ENCODE measurements at places on chromosomes 2 and 18. TPM values are rescaled to one million over a fixed set of nuclear protein-coding genes. Genes with fewer than 3 reads are reported as not detected.
A peak's percentile ranks its signal among the peaks of the same experiment; 100 is the strongest.

- DNase-seq: no peak
- H3K4me1 ChIP-seq: no peaks in the 10 kb centered on the region
- H3K36me3 ChIP-seq: peaks cover 58% of the 10 kb centered on the region
- H3K27ac ChIP-seq: no peak overlapping the region
- H3K4me3 ChIP-seq: no peak overlapping the region
- H3K27me3 ChIP-seq: no peaks in the 10 kb centered on the region
These were observed 40.0 kb upstream of the ATG16L1 start for GRCh38 chr2:233211548-233211895.

Gene SPAG16
- not detected for polyA plus RNA-seq

Gene RNU2-63P
- 8.0 TPM for polyA plus RNA-seq

- DNase-seq: no peak
- H3K27me3 ChIP-seq: no peaks in the 10 kb centered on the region
- H3K4me3 ChIP-seq: no peak overlapping the region
- H3K27ac ChIP-seq: no peak overlapping the region
These were observed 1265.5 kb upstream of the ACVR2A start for GRCh38 chr2:146579147-146579930.

DNA sequence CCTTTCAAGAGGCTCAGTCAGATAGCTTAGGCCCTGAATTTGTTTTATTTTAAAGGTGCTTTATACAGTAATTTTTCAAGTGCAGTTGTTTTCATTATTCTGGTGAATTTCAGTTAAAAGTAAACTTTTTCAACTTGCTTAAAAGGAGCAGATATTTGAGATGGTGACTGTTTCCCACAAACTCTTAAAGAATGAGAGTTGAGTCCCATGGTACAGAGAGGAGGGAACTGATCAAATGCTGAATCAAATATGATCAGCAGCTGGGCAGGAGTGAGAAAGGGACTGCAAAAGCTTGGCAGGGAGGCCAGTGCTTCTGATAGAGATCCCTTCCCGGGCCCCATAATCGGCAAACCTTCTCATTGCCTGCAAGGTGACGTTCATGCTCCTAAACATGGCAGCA lies 91.2 kb downstream of the KCNS3 start:
- no peak overlapping the region for H3K27ac ChIP-seq
- no peaks in the 10 kb centered on the region for H3K36me3 ChIP-seq
- H3K4me1 ChIP-seq: no peaks in the 10 kb centered on the region
- no peak overlapping the region for H3K4me3 ChIP-seq

DNA sequence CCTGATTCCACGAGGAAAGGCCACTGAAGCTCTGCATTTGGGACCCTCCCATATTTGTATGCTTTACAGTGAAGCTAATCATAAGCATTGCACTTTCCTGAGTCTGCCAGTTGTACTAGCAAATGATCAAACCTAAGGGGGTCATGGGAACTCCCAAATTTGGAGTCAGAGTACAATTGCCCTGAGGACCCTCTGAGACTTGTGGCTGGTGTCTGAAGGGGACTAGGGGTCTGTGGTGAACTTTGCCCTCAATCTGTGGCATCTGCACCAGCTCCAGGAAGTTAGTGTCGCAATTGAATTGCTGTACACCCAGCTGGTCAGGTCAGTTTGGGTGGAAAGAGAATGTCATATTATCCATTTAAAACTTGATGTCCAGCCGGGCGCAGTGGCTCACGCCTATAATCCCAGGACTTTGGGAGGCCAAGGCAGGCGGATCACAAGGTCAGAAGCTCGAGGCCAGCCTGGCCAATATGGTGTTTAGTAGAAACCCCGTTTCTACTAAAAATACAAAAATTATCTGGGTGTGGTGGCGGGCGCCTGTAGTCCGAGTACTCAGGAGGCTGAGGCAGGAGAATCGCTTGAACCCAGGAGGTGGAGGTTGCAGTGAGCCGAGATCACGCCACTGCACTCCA lies 18.1 kb downstream of the SOWAHC start:
- no peak for DNase-seq
- H3K27ac ChIP-seq: no peak overlapping the region
- no peaks in the 10 kb centered on the region for H3K27me3 ChIP-seq
- peaks cover 44% of the 10 kb centered on the region for H3K4me1 ChIP-seq
- no peaks in the 10 kb centered on the region for H3K36me3 ChIP-seq
- H3K4me3 ChIP-seq: no peak overlapping the region

Gene FAP
- not detected for polyA plus RNA-seq

DNA sequence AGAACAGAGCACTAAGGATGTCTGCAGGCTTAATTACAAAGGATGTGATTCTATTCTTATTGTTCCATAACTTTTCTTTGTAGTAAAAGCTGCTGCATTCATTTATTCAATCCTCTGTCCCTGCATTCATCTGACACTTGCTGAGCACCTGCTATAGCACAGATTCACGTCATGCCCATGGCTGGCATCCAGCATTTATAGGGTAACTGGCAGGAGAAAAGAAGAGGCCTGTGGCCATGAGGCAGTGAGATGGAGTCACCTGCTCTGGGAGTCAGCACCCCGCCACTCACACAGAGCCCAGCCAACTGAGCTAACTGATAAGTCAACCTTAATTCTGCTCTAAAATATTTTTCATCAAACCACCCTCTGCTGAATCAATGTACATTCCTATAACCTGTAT lies 18.3 kb upstream of the CDC42EP3 start:
- no peak for DNase-seq
- no peak overlapping the region for H3K27ac ChIP-seq
- no peaks in the 10 kb centered on the region for H3K4me1 ChIP-seq
- H3K36me3 ChIP-seq: no peaks in the 10 kb centered on the region
- H3K27me3 ChIP-seq: no peaks in the 10 kb centered on the region

- no peaks in the 10 kb centered on the region for H3K27me3 ChIP-seq
- H3K36me3 ChIP-seq: no peaks in the 10 kb centered on the region
- no peak overlapping the region for H3K27ac ChIP-seq
- no peaks in the 10 kb centered on the region for H3K4me1 ChIP-seq
These were observed 59.0 kb downstream of the TPGS2 start for GRCh38 chr18:36769611-36770314.

DNA sequence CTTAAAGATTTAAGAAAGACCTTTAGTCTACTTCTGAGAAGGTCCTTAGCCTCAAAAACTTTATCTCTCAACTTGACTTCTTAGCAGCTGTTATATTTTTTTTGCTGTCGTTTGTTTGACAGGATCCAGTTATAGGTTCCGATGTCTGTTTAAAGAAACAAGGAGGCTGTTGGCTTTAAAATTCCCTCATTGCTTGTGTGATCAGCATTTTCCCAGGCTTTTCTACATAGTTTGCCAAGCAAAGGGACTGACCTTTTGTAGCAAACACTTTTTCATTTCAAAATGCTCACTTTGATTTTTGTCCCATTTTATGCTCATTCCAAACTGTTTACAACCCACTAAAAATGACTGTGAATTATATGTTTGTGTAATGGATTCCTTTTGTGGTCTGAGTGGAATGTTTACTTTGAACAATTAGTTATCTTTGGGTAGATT lies 394.9 kb downstream of the ARHGAP15 start:
- H3K27me3 ChIP-seq: no peaks in the 10 kb centered on the region
- peaks cover 33% of the 10 kb centered on the region for H3K36me3 ChIP-seq
- no peaks in the 10 kb centered on the region for H3K4me1 ChIP-seq
- H3K27ac ChIP-seq: no peak overlapping the region
- DNase-seq: no peak
- H3K4me3 ChIP-seq: no peak overlapping the region

DNA sequence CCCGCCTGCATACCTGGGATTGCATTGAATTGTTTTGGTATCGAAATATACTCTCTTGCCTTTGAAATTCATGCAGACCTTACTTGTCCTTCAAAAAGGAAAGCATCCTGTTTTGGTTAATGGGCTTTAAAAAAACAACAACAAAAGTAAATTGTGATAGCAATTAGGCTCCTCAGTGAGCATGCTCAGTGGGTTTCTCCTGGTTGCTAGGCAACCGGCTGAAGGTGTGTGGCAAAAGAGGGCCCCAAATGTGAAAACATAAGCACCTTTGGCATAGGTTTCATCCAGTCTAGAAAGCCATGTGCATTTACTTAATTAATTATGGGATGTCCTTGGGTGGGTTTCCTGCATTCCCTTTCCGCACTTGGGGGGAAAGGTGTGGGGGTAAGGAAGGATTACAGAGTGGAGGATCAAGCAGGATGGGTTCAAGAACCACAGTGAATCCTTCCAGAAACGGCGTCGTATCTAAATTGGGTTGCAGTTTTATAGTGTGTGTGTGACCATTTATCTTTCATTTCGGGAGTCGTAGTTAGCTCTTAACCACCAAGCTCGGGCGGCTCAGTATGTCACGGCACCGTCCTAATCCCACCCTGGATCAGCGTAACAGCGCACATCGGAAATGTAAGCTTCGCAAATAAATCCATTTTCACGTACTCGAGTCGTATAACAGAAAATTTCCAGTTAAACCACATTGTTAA lies 274.9 kb upstream of the TCF4 start:
- no peak overlapping the region for H3K27ac ChIP-seq
- H3K4me1 ChIP-seq: no peaks in the 10 kb centered on the region
- no peak for DNase-seq
- no peaks in the 10 kb centered on the region for H3K27me3 ChIP-seq
- H3K36me3 ChIP-seq: no peaks in the 10 kb centered on the region

- H3K4me3 ChIP-seq: no peak overlapping the region
- H3K36me3 ChIP-seq: peaks cover 4% of the 10 kb centered on the region
- no peaks in the 10 kb centered on the region for H3K27me3 ChIP-seq
- DNase-seq: no peak
- H3K27ac ChIP-seq: no peak overlapping the region
These were observed 30.1 kb downstream of the UXS1 start for GRCh38 chr2:106163948-106164545.

DNA sequence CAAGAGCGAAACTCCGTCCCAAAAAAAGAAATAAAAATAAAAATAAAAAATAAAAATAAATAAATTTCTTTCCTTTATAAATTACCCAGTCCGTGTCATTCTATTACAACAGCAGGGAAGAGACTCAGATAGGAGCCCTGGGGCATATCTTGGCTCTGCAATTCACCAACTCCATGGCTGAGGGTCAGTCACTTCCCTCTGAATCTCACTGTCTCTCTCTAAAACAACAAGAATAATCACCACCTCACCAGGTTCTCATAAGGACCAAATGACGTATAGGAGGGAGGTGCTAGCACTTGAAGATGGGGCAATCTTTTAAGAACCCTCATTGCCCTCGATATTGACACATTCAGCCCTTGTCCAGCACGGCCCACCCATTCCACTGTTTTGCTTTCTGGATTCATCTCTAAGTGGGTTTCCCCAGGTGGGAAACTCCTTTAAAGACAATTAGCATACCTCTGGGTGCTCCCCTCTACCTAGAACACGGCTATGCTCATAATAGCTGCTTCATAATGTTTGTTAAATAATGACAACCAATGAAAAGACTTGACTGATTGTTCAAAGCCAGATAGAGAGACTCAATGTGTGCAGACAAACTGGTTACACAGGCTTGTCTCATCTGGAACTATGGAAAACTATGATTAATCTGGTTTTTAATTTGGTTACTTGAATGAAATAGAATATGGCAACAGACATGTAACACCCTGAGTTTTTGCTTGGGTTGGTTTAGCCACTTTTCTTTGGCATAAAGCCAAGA lies 15.1 kb downstream of the MYCN start:
- H3K27ac ChIP-seq: no peak overlapping the region
- no peaks in the 10 kb centered on the region for H3K4me1 ChIP-seq
- H3K36me3 ChIP-seq: no peaks in the 10 kb centered on the region
- DNase-seq: no peak

DNA sequence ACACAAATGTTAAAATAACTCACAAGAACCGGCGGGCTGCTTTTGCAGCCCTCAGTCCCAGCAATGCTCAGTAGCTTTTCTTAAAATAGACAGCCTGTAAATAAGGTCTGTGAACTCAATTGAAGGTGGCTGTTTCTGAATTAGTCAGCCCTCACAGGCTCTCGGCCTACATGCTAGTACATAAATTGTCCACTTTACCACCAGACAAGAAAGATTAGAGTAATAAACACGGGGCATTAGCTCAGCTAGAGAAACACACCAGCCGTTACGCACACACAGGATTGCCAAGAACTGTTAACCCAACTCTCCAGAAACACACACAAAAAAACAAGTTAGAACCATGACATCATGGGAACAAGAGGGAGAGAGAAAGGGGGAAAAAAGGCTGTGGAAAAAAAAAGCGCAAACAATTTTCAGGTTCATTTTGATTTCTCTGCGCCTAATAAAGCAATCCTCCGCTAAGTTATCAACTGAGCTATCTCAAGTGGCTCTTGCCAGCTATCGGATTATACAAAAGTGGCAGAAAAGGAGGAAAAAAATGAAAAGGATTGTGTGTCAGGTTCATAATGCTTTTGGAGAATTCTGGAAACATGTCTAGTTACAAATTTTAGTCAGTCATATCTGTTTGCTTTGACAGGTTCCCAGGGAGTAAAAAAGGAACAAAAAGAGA lies 89.1 kb downstream of the ZEB2 start:
- peaks cover 74% of the 10 kb centered on the region for H3K4me1 ChIP-seq
- H3K36me3 ChIP-seq: peaks cover 93% of the 10 kb centered on the region
- DNase-seq: no peak
- peak overlapping the region; percentile 15 for H3K27ac ChIP-seq

Gene PECR
- polyA plus RNA-seq: 12.3 TPM

GRCh38 chr2:58634653-58635370 lies 393.7 kb upstream of the FANCL start:
- no peaks in the 10 kb centered on the region for H3K4me1 ChIP-seq
- H3K4me3 ChIP-seq: no peak overlapping the region
- H3K27ac ChIP-seq: no peak overlapping the region
- no peak for DNase-seq
- H3K36me3 ChIP-seq: no peaks in the 10 kb centered on the region

Gene SLC11A1
- 2,019 TPM for polyA plus RNA-seq

GRCh38 chr2:28644760-28645159 lies 106.9 kb upstream of the PPP1CB start:
- no peak overlapping the region for H3K27ac ChIP-seq
- peaks cover 12% of the 10 kb centered on the region for H3K4me1 ChIP-seq
- no peak for DNase-seq
- H3K4me3 ChIP-seq: no peak overlapping the region

Gene LYG2
- not detected for polyA plus RNA-seq

DNA sequence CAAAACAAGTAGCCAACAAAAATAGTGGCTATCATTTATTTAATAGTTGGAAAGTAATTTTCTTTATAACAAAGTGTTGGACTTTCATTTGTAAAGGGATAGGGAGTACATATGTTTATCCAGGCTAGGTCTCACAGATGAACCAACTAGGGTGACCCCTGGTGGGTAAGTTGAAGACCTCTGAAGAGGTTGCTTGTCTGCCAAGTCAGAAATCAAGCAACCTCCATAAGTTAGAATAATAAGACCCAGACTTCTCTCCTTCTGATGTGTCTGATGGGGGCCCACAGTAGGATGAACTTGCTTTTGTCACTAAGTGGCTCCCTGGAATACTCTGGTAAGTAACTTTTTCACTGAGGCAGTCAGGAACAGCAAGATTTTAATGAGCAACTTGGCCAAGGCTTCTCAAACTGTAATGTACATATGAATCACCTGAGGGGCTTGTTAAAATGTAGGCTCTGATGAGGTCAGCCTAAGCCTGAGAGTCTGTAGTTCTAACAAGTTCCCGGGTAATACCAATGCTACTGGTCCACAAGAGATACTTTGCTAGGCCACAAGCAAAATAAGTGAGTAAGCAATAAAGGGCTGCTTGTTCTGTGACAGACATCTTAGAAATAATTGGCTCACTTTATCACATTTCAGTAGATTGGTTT lies 319.6 kb downstream of the PIK3C3 start:
- H3K27me3 ChIP-seq: no peaks in the 10 kb centered on the region
- no peak for DNase-seq
- no peak overlapping the region for H3K4me3 ChIP-seq
- H3K36me3 ChIP-seq: no peaks in the 10 kb centered on the region
- H3K27ac ChIP-seq: no peak overlapping the region

Gene CCDC138
- 0.14 TPM for polyA plus RNA-seq

Gene ABHD1
- polyA plus RNA-seq: 0.08 TPM

Gene APOB
- polyA plus RNA-seq: not detected

Measured in CD14-positive monocyte (primary cell).